ENCODE measurements at places on chromosomes 1 and 21.

- no peak for DNase-seq
Measured at GRCh38 chr1:88150330-88150729, 533.7 kb upstream of the PKN2 start.

- no peak for DNase-seq
Measured at GRCh38 chr21:14548779-14549178, 2.7 kb upstream of the SAMSN1 start.

DNA sequence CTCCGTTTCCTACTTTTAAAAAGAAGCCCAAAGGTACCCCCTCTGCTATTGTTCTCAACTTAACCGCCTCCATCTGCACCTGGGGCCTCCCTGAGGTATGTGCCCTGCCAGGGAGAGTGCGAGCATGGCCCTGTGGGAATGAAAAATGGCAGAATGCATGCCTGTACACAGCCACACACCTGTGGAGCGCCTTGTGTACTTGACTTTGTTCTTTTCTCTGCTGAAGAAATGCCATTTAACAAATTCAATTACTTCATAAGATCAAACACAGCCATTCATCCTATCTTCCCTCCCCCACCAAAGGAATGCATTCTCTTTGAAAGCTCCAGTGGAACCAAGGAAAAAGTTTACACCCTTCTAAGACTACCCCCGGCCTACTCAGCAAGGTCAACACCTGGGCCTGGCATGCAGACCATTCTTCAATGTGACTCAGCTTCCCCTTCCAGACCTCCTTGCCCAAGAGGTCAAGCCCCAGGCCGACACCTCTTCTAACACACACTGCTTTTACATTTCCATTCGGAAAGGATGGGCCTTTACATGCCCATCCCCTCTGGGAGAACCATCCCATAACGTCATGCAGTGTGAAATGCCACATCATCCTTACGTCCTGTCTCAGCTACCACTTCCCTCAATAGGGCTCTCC is 123.7 kb downstream of the SMYD2 start:
- no peak for DNase-seq

GRCh38 chr1:185539277-185539943 is 194.8 kb upstream of the HMCN1 start:
- DNase-seq: no peak

DNA sequence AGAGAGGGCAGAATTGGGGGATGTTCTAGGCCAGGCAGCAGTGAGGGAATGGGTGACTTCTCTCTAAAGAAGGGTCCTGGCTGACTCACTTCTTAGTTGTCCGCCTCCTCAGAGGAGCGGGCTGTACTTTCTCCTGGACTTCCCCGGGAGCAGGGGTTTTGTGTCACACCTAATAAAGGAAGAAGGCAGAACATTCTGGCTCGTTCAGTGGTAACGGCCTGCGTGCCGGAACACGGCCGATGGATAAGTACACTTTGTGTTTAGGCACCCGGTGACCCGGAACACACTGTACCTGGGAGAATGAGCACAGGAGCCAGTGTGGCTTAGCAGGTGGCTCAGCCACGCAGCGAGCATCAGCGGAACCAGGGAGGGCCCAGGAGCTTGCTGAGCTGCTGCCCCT is 84.7 kb downstream of the FBXO2 start:
- DNase-seq: no peak

GRCh38 chr1:89069951-89070350 is 4.9 kb upstream of the GBP1 start:
- no peak for DNase-seq

- no peak for DNase-seq
Measured at GRCh38 chr1:82755671-82756070, 954.9 kb downstream of the ADGRL2 start.

- DNase-seq: no peak
Measured at GRCh38 chr1:151819976-151820623, 11.5 kb downstream of the RORC start.

DNA sequence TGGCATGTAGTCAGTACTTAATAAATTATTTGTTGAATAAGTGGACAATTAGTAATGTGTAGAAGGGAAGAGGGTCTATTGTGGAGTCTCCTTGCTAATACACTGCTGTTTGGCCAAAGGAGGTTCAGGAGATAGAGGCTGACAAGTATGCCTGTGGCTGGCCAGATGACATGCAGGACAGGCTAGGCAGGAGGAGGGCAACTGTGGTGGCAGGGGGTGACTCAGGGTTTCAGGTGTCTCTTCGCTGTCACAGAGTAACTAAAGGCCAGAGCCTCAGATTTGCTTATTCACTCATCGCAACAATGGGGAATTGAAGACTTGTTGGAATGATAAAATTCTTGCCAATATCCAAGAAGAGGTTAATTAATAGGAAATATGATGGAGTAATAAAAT is 33.1 kb downstream of the THRAP3 start:
- no peak for DNase-seq

- no peak for DNase-seq
Measured at GRCh38 chr1:108082001-108082400, 117.0 kb upstream of the VAV3 start.

DNA sequence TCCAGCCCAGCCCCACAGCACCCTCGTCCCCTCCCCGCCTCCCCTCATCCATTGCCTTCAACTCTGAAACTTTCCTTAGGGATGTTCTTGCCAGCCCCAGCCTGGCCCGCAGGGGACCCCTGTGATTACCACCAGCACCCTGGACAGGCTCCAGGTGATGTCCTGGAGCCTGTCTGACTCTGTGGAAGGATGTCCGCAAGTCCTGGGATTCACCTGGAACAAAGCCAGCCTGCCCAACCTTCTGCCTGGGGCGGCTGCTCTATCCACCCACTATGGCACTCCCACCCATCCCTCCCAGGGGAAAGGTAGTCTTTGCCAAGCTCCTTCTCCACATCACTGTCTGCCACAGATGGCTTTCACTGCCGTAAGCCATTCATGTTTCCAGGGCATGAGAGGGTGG is 24.4 kb upstream of the PTPRF start:
- DNase-seq: peak; percentile 11

GRCh38 chr1:208691012-208691411 is 446.8 kb upstream of the PLXNA2 start:
- DNase-seq: no peak

DNA sequence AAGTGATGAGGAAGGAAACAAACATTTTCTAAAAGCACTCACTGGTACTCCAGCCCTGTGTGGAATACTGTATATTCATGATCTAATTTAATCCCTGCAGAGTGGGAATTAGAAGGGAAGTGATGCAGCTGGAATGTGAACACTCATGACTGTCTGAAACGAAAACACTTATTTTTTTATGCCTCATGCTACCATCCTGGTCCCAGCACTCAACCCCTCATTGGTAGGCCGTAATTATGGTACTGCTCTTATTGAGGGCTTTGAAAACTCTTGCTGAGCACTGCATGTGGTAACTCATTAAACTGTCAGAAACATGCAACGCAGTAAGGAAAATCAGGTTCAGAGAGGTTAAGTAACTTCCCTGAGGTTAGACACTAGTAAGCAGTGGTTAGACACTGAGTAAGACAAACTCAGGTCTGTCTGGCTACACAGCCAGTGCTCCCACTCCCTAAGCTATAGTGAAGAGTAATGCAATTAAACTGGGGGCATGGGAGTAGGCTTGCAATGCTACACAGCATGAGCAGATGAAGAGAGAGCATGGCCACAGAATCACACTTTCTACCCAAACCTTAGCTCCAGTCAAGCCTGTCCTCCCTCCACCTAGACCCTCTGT is 17.3 kb upstream of the TNFSF4 start:
- DNase-seq: no peak

- no peak for DNase-seq
Measured at GRCh38 chr21:44925378-44925755, 4.7 kb upstream of the ITGB2 start.

- DNase-seq: peak; percentile 68
Measured at GRCh38 chr1:209391792-209392191, 191.7 kb upstream of the CAMK1G start.

DNA sequence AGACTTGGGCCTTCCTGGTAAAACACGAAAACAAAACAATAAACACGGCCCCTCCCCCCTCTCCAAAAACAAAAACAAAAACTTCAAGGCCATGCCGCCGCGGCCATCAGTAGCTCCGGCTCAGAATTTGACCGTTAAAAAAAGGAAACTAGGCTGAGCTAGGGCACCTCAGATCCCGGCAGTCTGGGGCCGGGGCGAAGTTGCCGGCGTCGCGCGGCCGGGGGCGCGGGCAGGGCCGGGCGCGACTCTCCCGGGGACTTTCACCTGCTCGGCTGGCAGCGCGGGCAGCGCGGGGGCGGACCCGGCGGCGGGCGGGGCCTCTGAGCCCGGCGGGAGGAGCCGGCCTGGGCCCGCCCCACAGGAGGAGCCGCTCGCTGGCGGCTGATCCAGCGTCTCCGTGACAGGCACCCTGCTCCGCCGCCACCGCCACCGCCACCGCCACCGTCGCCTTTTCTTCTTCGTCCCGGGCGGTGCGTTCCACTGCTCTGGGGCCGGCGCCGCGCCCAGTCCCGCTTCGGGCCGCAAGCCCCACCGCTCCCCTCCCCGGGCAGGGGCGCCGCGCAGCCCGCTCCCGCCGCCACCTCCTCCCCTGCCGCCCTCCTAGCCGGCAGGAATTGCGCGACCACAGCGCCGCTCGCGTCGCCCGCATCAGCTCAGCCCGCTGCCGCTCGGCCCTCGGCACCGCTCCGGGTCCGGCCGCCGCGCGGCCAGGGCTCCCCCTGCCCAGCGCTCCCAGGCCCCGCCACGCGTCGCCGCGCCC is at the start of gene NOS1AP:
Gene NOS1AP (plus strand): TSS at position 358 of the 760 bp plus-strand sequence. CDS start 487 bp downstream, outside the sequence.
- DNase-seq: peak; percentile 24

DNA sequence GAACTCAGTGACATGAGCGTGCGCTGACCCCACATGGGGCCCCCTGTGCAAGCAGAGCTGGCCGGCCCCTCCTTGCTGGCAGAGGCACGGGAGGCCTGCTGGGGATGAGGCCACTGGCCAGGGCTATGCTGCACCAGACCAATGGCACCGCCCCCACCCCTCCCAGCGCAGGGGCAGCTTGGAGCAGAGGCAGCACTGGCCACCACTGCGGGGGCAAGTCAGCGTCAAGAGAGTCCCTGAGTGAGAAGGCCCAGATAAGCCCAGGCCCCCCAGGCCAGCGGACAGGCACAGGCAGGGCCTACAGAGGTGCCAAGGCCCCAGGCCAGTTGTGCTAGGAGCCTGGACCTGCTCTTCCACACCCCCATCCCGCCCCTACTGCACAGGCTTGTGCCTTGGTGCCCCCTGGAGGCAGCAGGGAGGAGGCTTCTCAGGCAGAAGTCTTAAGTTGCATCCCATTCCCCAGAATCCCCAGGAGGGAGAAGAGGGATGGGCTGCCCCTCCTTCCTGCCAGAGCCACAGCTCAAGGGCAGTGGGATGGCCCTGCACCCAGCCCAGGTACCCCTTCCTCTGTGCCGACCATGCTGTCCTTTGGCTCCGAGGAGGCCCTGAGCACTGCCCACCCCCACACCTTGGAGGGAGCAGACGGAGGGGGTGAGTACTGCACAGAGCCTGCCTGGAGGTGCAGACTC is 35.8 kb downstream of the EPHX1 start:
- DNase-seq: peak; percentile 35

DNA sequence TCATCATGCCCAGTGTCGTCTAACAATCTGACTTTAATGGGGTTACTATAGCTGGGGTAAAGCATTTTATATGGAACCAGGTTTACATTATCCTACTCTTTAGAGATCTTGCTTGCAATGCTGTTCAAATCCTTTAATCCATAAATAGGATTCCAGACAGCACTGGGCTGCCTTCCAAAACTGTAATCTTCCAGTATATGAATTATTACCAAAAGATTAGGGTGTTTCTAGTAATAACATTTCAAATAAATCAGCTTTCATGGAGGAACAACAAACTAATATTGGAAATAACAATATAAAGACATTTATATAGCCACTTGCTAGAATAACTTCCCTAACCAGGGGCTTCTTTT is 88.6 kb upstream of the PLXNA2 start:
- no peak for DNase-seq

- DNase-seq: no peak
Measured at GRCh38 chr1:110873856-110874255, 908 bp downstream of the CD53 start.

GRCh38 chr1:3545363-3546047 is 65.8 kb downstream of the MEGF6 start:
- no peak for DNase-seq

DNA sequence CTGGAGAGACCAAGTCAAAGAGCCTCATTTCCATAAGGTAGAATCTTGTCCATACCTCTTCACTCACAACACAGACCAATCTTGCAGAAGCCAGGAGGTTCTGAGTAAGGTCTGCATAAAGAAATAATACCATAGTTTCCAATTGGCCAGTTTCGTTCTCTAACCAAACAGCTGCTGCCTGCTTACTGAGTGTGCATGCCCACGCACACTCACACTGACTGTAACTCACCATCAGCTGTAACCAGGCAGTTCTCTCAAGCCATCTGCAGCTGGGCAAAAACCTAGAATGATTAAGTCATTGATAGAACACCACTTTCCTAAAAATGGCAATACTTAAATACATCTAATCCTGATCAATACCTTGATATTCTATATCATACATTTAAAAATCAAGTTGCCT is 106.6 kb upstream of the VAV3 start:
- DNase-seq: no peak

- DNase-seq: peak; percentile 87
Measured at GRCh38 chr1:101257500-101258325, 20.9 kb downstream of the S1PR1 start.

DNA sequence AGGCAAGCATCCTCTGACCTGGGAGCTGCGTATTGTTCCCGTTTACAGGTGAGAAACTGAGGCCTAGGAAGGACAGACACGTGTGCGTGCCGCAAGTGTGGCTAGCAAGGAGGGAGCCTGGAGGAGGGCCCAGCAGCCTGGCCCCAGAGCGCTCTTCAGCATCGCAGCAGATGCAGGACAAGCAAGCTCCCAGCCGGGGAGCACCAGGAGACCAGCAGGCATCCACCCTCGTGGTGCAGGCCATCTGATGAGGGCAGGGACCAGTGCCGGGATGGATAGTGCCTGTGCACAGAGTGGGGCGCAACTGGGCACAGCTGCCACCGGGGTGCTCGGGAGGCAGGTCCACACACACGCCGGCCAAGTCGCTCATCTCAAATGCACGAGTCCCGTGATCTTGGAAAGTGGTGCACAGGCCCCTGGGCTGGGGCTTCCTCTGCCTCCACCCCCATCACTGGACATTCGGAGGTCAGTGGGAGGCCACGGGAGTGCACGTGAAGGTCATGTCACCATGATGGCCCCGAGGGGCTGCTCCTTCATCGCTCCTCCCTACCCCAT is 55.1 kb downstream of the COL18A1 start:
- no peak for DNase-seq

- DNase-seq: peak; percentile 54
Measured at GRCh38 chr1:172167796-172168596, 252.5 kb upstream of the C1orf105 start.

GRCh38 chr1:114216431-114217173 is 62.9 kb upstream of the SYT6 start:
- DNase-seq: peak; percentile 87

DNA sequence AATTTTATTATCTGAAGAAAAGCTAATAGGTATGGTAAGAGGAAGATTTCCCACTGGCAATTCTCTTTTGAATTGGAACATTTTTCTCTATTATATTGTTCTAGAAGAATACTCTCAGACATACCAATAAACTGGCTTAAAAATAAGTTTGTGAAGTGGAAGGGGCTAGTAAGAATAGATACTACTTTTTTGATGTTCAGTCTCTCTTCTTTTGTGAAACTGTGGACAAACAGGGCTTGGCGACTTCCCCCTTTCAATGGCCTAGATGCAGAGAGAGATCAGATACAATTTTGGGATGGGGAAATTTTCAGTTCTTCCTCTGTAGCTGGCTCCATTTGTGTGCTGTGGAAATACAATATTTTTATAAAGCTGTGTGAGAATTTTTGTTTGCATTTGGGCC is 2.5 kb downstream of the PBX1 start:
- DNase-seq: no peak

Measured in NCI-H446 (cell line).